ENCODE measurements at places on chromosomes 13 and 19. TPM values are rescaled to one million over a fixed set of nuclear protein-coding genes. Genes with fewer than 3 reads are reported as not detected.

DIRAS1 gene
- under 0.01 TPM for total RNA-seq

ELOF1 gene
- total RNA-seq = 14.9 TPM

EFNB2 gene
- total RNA-seq = 40.7 TPM

CD70 gene
- not detected for total RNA-seq

HSH2D gene
- total RNA-seq = not detected

LGI4 gene
- 1.2 TPM for total RNA-seq

SLC1A6 gene
- 16.4 TPM for total RNA-seq

FBN3 gene
- not detected for total RNA-seq

NOVA2 gene
- not detected for total RNA-seq

ATP8A2 gene
- total RNA-seq = 0.39 TPM

ZNF729 gene
- under 0.01 TPM for total RNA-seq

CALR3 gene
- not detected for total RNA-seq

UHRF1 gene
- 25.9 TPM for total RNA-seq

NLRP11 gene
- total RNA-seq = not detected

CADM4 gene
- 0.54 TPM for total RNA-seq

SBSN gene
- total RNA-seq = not detected

GPR183 gene
- 0.11 TPM for total RNA-seq

ATP12A gene
- total RNA-seq = 0.39 TPM

MIPEP gene
- total RNA-seq = 28.3 TPM

OSCAR gene
- 0.39 TPM for total RNA-seq

RUBCNL gene
- not detected for total RNA-seq

C5AR1 gene
- 0.11 TPM for total RNA-seq

LILRA2 gene
- total RNA-seq = not detected

STK24 gene
- 119 TPM for total RNA-seq

TMEM238 gene
- 0.39 TPM for total RNA-seq

ZFP36 gene
- 16.2 TPM for total RNA-seq

APC2 gene
- 0.22 TPM for total RNA-seq

SIGLEC12 gene
- total RNA-seq = not detected

CD209 gene
- not detected for total RNA-seq

C19orf67 gene
- total RNA-seq = 1.2 TPM

TICAM1 gene
- 3.5 TPM for total RNA-seq

PROZ gene
- total RNA-seq = not detected

ACTN4 gene
- 933 TPM for total RNA-seq

ZNF568 gene
- total RNA-seq = 14.1 TPM

ZNF649 gene
- total RNA-seq = 6.4 TPM

N4BP2L2 gene
- total RNA-seq = 73.6 TPM

SYCN gene
- total RNA-seq = not detected

URAD gene
- not detected for total RNA-seq

MAST1 gene
- total RNA-seq = under 0.01 TPM

SULT2B1 gene
- total RNA-seq = 0.54 TPM

RDH8 gene
- not detected for total RNA-seq

TMEM255B gene
- 0.65 TPM for total RNA-seq

GIPR gene
- total RNA-seq = 3.9 TPM

MIA gene
- total RNA-seq = 0.79 TPM

GRIK5 gene
- not detected for total RNA-seq

CNFN gene
- 8.2 TPM for total RNA-seq

ATP4B gene
- total RNA-seq = not detected

ZNF677 gene
- 33.0 TPM for total RNA-seq

SAFB gene
- 31.7 TPM for total RNA-seq

GPI gene
- total RNA-seq = 199 TPM

ZNF541 gene
- total RNA-seq = 2.7 TPM

KIR2DL1 gene
- total RNA-seq = not detected

TMEM145 gene
- total RNA-seq = not detected

GAPDHS gene
- not detected for total RNA-seq
